Activated CD4-positive, alpha-beta memory T cell treated with anti-CD3 and anti-CD28 coated beads for 36 hours (primary cell): ENCODE measurements at places on chromosomes 1 and 21.
A peak's percentile ranks its signal among the peaks of the same experiment; 100 is the strongest.

GRCh38 chr1:15007842-15008241, 145.7 kb upstream of the TMEM51 start:
- DNase-seq, result no peak

GRCh38 chr1:182484531-182485257, 34.7 kb downstream of the RGSL1 start:
- peak; percentile 10 for DNase-seq

DNA sequence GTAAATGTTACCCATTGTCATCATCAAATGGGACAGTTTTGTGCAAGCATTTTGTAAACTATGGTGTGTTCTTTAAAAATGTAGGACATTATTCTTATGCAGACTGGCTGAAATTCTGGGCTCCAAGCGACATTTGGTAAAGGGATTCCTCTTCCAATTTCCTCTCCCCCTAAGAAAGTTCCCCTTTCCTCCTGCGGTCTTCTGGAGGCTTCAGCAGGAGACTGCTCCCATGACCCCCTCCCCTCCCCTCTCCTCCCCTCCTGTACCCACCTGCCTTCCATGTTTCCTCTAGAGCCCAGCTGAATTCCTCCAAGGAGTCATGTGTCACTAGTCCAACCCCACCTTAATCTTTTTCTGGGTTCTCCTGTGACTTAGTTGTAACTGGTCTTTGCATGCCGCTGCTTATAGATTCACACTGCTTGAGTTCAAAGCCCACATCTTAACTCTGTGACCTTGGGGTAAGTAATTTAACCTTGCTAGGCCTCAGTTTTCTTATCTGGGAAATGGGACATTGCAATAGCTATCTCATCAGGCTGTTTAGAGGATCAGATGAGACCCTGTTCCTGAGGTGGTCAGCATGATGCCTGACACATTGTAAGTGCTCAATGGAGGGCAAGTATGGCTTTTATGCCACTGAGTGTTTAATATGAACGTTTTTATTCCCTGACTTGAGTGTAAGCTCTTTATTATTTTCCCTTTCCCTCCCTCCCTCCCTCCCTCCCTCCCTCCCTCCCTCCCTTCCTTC, 69.9 kb upstream of the WDR26 start:
- no peak for DNase-seq

GRCh38 chr1:183877053-183877720, 72.3 kb downstream of the RGL1 start:
- DNase-seq, result no peak

- no peak for DNase-seq
Measured at GRCh38 chr1:183403498-183403897, 14.7 kb downstream of the NMNAT2 start.
